ENCODE measurements at places on chromosomes 2 and 18. TPM values are rescaled to one million over a fixed set of nuclear protein-coding genes. Genes with fewer than 3 reads are reported as not detected.

The SLC35G4 gene
- not detected for total RNA-seq

The MRPL30 gene
- total RNA-seq = 21.9 TPM

DNA sequence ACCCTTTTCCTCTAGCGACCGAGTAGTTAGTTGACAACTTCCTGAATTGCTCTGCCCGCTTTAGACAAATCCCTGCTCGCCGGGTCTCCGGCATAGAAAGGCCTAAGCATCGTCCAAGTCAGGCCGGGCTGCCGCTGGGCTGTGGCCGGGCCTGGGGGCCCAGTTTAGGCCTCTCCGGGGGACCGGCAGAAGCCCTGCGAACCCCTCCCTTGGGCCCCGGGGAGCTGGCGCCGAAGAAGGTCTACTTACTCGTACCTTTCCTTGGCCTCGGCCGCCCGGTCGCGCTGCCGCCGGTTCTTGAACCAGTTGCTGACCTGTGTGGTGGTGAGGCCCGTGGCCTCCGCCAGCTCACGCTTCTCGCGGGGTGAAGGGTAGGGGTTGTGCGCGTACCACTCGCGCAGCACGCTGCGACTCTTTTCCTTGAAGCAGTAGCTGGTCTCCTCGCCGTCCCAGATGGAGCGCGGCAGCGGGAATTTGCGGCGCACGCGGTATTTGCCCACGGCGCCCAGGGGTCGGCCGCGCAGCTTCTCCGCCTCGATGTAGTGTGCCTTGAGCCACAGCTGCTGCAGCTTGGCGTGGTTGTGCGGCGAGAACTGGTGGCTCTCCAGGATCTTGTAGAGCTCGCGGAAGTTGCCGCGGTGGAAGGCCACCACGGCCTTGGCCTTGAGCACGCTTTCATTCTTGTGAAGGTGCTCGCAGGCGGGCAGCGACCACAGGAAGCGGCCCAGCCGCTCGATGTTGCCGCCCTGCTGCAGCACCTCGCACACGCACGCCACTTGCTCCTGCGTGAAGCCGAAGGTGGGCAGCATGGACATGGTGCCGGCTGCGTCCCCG lies 739 bp downstream of the SIX2 start:
- DNase-seq = no peak

DNA sequence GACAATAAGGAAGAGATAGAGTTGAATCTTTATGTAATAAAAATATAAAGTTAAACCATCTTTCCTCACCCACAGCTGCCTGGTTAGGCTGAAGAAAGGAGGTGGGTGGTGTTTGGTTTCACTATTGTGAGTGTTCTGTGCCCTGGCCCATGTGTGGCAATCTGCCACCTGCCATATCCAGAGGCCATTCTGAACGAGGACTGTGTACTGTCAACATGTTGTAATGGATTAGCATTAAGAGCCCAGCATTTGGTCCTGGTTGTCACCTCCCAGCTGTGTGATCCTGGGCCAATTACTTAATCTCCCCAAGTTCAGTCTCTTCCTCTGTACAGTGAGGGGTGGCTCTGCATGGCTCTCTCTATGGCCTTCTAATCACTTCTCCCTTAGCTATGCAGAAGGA lies 118.2 kb upstream of the SEC11C start:
- DNase-seq = no peak

The SLC66A3 gene
- 19.9 TPM for total RNA-seq

DNA sequence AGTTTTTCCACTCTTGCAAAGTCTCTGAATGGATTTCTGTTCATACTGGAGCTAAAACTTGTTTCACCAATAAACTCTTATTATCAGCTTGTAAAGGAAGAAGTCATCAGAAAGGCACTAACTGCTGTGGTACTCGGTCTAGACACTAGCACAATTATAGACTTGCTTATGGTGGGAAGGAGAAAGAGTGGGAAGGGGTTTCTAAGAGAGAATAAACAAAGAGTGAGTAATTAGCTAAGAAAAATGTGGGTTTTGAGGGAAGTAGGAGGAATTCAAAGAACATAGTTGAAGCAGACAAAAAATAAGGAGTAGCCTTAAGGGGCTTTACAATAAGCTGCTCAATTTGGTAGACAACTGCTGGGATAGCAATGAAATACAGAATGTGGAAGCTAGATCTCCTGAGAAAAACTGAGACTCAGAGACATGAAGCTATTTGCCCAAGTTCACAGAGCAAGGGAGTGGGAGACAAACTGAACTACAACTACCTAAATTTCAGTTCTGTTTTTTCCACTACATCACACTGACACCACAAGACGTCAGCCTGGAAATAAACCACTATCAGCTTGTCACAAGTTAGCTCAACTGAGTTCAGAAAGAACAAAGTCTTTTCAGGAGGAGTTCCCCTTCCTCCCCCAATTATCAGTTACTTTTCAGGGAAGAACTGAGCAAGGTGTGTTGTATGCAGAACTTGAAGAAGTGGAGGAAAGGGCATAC lies 59.7 kb downstream of the MAP4K3 start:
- DNase-seq = no peak

DNA sequence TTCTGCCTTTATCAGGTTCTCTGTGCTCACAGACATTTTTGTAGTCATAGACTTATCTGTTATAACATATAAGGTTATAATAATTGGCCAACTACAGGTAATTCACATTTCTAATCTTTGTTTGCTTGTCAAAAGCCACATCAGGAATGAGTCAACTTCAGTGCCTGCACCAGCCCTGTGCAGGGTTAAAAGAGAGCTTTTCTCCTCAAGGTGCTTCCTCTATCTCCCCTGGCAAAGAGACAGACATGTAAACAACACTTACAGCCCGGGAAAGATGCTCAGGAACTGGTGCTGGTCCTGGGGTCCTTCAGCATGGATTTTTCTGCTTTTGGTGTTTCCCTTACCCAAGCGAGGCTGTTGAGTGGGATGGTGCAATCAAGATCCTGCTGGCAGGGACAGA lies 7.7 kb upstream of the EHD3 start:
- DNase-seq = no peak

DNA sequence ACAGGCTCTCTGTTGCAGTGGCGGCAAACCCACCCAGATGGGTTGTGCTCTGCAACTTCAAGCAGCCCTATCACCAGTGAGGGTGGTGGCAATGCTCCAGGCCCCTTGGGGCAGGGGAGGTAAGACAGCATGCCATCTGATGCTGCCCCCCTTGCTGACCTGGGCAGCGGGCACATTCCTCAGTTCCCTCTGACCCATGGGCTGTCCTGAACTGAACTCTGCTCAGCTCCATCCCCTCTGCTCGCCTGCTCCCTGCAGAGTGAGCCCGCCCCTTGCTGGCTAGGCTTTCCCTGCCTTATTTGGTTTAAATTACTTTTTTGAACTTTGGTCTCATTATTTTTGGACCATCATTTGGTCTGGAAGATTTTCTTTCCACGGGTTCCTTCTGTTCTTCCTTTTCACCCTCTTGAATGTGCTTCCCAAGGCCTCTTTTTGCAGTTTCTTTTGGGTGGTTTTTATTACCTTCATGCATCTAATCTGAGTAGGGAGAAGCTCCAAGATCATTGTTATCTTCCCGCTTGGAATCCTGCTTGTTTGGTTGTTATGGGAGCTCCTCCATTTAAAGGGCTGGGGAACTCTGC lies 565.4 kb downstream of the TNS1 start:
- no peak for DNase-seq

The TMEM200C gene
- 0.32 TPM for total RNA-seq

- DNase-seq = no peak
Observed at GRCh38 chr18:28115149-28115550, 61.8 kb downstream of the CDH2 start.

Measured in mesenteric fat pad (tissue), 1 donor.